Esophagus muscularis mucosa (tissue), 4 donors: ENCODE measurements at places on chromosomes 4 and X.
A peak's percentile ranks its signal among the peaks of the same experiment; 100 is the strongest.

DNA sequence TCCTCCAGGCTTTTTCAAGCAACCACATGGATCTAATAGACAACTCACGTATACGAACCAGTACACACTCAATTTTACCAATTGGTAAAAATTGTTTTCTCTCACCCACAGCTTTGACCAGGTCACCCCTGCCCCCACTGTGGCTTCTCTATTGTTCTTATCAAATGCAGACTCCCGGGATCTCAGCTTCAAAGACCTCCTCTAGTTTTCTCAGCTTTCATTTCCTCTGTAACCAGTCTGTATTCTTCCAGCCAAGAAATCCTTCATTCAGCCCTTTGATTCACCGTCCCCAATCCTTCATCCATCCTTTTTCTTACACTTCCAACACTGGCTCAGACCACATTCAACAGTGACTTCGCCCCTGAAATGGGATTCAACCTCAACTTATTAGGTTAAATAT is 120.7 kb downstream of the CORIN start:
- no peak overlapping the region for H3K27ac ChIP-seq
- no peaks in the 10 kb centered on the region for H3K36me3 ChIP-seq
- no peak overlapping the region for H3K4me3 ChIP-seq

DNA sequence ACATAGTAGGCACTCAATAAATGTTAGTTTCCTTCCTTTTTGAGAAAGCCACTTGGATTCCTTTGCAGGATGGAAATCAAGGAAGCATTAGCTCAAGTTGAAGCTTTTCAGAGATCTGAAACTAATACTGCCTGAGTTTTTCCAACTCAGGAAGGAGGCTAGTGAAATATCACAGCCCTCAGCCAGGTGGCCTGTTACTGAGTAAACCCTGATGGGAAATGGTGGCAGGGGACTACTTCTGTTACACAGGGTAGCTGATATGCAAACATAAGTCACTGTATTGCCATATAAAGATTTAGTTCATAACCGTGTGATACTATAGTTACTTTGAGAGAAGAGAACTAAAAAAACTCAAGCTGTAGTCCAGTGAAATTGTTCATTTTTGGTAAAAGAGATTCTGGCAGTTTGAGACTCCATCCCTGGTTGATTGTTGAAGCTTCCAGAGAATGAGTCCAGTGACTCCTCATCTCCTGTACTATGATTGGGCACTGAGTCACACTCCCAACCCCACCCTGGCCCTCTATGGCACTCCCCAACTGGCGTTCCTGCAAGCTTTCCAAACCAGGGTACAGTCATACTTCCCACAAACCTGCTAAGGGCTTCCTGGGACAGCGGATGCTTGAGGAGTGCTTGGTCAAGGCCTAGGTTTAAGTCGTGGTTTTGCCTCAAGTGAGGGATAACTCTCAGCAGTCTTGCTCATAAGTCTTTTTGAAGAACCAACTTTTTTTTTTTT is 81.8 kb downstream of the MID1IP1 start:
- DNase-seq = no peak
- H3K27ac ChIP-seq = no peak overlapping the region
- H3K4me3 ChIP-seq = no peak overlapping the region
- H3K4me1 ChIP-seq = no peaks in the 10 kb centered on the region
- H3K36me3 ChIP-seq = no peaks in the 10 kb centered on the region

GRCh38 chr4:140777894-140778293 is 21.7 kb upstream of the TBC1D9 start:
- H3K4me3 ChIP-seq = no peak overlapping the region
- no peak overlapping the region for H3K27ac ChIP-seq
- DNase-seq = no peak
- no peaks in the 10 kb centered on the region for H3K36me3 ChIP-seq
- no peaks in the 10 kb centered on the region for H3K27me3 ChIP-seq
- peaks cover 6% of the 10 kb centered on the region for H3K4me1 ChIP-seq

- no peak overlapping the region for H3K4me3 ChIP-seq
- DNase-seq = no peak
- H3K27me3 ChIP-seq = no peaks in the 10 kb centered on the region
Measured at GRCh38 chrX:120514236-120514635, 45.1 kb upstream of the LAMP2 start.

DNA sequence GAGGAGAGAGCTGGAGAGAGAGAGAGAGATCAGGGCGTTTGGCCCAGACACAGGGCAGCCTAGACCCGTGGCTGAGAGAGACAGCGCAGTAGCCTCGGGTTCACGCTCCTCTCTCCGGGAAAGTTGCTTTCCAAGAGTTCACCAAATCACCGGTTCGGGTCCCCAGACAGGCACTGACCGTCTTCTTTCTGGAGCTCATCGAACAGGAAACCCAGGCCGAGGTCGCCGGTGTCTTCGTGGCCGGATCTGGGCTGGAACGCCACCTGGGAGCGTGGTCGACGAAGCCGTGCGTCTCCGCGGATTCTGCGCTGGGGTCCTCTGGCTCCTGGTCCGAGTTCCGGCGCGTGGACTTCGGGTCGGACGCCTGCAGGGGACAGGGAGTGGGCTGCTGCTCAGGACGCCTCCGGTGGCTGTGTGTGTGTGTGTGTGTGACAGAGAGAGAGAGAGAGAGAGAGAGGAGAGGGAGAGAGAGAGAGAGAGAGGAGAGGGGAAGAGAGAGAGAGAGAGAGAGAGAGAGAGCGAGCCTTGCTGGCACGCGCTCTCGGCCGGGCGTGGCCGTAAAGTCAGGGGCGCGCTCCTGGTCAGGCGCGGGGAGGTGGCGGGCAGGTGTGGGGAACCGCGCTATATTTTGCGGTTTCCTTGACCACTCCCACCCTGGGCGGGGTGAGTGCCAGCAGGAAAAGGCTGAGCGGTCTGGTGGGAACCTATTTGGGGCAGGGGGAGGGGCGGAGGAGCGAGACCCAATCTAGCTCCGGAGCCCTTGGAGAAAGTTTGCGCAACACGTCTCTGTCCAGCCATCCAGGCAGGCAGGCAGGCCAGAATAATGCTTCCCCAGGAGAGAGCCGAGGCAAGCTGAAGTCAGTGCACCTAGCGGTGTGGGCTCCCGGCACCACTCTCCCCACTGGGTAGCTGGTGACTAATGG is 62.1 kb downstream of the RHOXF2B start:
- H3K27ac ChIP-seq = no peak overlapping the region
- H3K36me3 ChIP-seq = no peaks in the 10 kb centered on the region
- peaks cover 16% of the 10 kb centered on the region for H3K4me1 ChIP-seq
- DNase-seq = no peak

DNA sequence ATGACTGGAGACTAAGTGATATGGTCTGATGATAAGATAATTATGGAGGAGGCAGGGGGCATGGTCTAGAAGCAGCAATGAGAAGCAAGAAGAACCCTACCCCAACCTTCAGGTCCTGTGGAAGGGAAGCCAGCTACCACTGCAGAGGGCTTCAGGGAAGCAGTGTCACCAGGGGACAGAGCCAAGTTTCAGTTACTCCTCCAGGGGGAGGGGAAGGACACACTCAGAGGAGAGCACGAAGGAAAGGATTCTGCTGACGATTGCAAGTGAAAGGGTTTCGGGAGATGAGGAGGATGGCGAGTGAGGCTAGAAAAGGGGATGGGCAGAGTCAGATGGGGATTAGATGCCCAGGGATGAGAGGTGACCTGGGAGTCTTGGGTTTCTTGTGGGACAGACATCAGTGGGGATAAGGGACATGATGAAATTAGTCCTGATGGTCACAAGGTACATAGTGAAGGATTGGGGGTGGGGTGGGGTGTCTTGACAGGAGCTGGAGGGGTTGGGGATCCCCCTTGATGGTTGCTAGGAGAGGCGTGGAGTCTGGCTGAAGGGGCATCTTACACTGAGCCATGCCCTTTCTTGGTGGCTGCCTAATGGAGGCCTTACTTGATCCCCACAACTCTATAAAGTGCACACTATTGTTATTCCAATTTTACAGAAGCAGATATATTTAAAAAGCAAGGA is 45.4 kb downstream of the TIGD4 start:
- peak; percentile 45 for DNase-seq
- no peak overlapping the region for H3K4me3 ChIP-seq

DNA sequence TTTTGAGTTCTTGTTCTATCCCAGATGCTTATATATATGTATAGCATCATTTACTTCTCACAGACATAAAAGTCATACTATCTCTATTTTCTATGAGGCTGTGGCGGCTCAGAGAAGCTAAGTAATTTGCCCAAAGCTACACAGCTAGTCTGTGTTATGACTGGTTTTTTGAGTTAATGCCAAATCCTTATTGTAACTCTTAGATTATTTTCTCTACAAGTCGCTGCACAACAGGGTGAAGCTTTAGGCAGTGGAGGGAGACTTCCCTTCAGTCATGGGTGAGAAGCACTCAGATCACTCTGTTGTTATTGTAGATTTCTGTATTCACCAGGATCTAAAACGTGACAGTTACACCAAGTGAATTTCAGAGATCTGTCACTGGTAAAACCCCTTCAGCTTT is 48.1 kb downstream of the WWC2 start:
- no peak overlapping the region for H3K27ac ChIP-seq
- DNase-seq = no peak
- no peaks in the 10 kb centered on the region for H3K36me3 ChIP-seq
- no peaks in the 10 kb centered on the region for H3K27me3 ChIP-seq
- no peak overlapping the region for H3K4me3 ChIP-seq

- no peaks in the 10 kb centered on the region for H3K27me3 ChIP-seq
- DNase-seq = no peak
- H3K27ac ChIP-seq = no peak overlapping the region
- H3K4me3 ChIP-seq = no peak overlapping the region
- H3K4me1 ChIP-seq = peaks cover 3% of the 10 kb centered on the region
Measured at GRCh38 chrX:68254738-68255645, 178.3 kb downstream of the OPHN1 start.

DNA sequence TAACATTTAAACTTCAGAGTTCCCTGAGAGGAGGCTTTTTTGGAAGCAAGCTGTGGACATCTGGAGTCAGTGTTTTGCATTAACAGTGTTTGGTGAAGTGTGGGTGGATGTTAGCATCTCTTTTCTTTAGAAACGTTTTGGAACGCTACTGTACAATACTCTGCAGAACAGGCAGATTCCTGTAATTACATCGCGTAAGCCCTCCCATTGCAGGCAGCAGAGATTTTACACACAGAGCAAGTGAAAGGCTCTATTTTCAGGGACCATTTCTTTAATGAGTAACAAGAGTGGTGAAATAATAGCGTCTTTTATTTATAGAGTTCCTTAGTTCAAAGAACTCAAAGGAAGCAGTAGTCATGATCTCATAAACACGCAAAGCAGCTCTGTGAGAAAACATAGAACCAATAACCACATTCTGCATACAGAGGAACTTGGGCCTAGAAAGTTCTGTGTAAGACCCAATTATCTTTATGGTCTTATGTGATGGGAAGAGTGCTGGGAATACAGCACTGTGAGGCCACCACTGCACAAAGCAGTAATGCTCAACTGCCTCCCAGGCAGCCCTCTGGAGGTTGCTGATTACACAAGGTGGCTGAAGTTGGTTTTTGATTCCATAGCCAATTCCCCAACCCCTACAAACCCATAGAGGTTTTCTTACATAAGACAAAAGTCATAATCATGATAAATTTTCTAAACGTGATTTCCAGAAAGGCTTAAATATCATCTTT is 298.7 kb upstream of the EPHA5 start:
- no peak overlapping the region for H3K27ac ChIP-seq
- no peaks in the 10 kb centered on the region for H3K27me3 ChIP-seq
- H3K36me3 ChIP-seq = no peaks in the 10 kb centered on the region
- DNase-seq = no peak
- no peaks in the 10 kb centered on the region for H3K4me1 ChIP-seq

GRCh38 chr4:174198828-174199227 is 84.6 kb downstream of the FBXO8 start:
- no peak overlapping the region for H3K4me3 ChIP-seq
- H3K4me1 ChIP-seq = no peaks in the 10 kb centered on the region
- H3K27ac ChIP-seq = no peak overlapping the region
- H3K27me3 ChIP-seq = no peaks in the 10 kb centered on the region
- DNase-seq = no peak

GRCh38 chrX:3548765-3549391 is 164.6 kb downstream of the PRKX start:
- H3K27ac ChIP-seq = no peak overlapping the region
- no peaks in the 10 kb centered on the region for H3K27me3 ChIP-seq
- H3K4me1 ChIP-seq = no peaks in the 10 kb centered on the region
- DNase-seq = no peak

- H3K36me3 ChIP-seq = no peaks in the 10 kb centered on the region
- no peaks in the 10 kb centered on the region for H3K4me1 ChIP-seq
- no peak overlapping the region for H3K4me3 ChIP-seq
- DNase-seq = no peak
Measured at GRCh38 chrX:134661295-134661694, 3.0 kb upstream of the PLAC1 start.

GRCh38 chr4:95084584-95084983 is 326.8 kb downstream of the BMPR1B start:
- DNase-seq = no peak
- H3K4me3 ChIP-seq = no peak overlapping the region
- no peaks in the 10 kb centered on the region for H3K36me3 ChIP-seq

- no peak overlapping the region for H3K4me3 ChIP-seq
- H3K27me3 ChIP-seq = no peaks in the 10 kb centered on the region
- no peaks in the 10 kb centered on the region for H3K4me1 ChIP-seq
- no peak overlapping the region for H3K27ac ChIP-seq
Measured at GRCh38 chr4:2647403-2648158, 108.6 kb downstream of the TNIP2 start.

- H3K4me3 ChIP-seq = no peak overlapping the region
- no peaks in the 10 kb centered on the region for H3K4me1 ChIP-seq
- no peak overlapping the region for H3K27ac ChIP-seq
- no peaks in the 10 kb centered on the region for H3K36me3 ChIP-seq
- no peak for DNase-seq
Measured at GRCh38 chr4:26039639-26040359, 125.8 kb downstream of the SMIM20 start.

DNA sequence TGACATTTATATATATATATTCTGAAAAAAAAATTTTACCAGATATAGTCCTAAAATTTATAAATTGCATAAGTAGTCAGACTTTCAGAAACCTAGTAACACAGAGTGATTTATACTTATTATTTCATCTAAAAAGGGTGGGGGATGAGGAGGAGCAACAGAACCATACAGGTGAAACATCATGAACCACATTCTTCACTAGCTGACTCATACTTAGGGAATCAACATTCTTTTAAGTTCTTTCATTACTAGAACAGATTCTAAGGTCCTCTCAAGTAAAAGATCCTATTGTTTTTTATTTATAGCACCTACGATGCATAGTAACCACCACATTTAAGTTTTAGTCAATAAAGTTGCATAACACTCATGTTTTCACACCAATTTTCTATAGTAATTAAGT is 166.1 kb downstream of the LRBA start:
- no peak overlapping the region for H3K27ac ChIP-seq
- no peak overlapping the region for H3K4me3 ChIP-seq
- H3K36me3 ChIP-seq = no peaks in the 10 kb centered on the region
- DNase-seq = no peak
- H3K4me1 ChIP-seq = no peaks in the 10 kb centered on the region

GRCh38 chrX:120260369-120260768 is 9.8 kb downstream of the ZBTB33 start:
- H3K27ac ChIP-seq = no peak overlapping the region
- H3K4me3 ChIP-seq = no peak overlapping the region
- DNase-seq = no peak
- H3K36me3 ChIP-seq = no peaks in the 10 kb centered on the region
- no peaks in the 10 kb centered on the region for H3K27me3 ChIP-seq
- H3K4me1 ChIP-seq = no peaks in the 10 kb centered on the region
